ENCODE measurements at places on chromosomes 1 and 21.

GRCh38 chr1:85347908-85348307, 71.5 kb upstream of the BCL10 start:
- DNase-seq = no peak

GRCh38 chr1:16254263-16254928, 17.4 kb upstream of the CPLANE2 start:
- no peak for DNase-seq

- DNase-seq = no peak
These were observed 947.5 kb downstream of the BRINP3 start for GRCh38 chr1:189530162-189530561.

DNA sequence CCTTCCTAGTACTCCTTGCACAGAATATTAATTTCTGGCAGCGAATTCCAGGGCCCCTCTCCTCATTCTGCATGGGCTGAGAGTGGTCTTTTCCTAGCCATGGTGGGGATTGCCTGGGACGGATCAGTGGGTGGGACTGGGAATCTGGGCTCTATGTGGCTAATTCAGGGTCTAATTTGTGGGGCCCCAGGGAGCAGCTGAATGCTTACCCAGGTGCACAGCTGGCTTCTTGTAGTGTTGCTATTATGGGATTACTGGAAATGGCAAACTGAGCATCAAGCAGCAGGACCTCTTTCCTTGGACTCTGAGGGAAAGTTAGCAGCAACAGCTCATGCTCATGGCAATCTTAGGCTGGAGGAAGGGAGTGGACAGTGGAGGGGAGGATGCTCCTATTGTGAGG, 187.1 kb upstream of the CACNA1E start:
- DNase-seq = no peak

DNA sequence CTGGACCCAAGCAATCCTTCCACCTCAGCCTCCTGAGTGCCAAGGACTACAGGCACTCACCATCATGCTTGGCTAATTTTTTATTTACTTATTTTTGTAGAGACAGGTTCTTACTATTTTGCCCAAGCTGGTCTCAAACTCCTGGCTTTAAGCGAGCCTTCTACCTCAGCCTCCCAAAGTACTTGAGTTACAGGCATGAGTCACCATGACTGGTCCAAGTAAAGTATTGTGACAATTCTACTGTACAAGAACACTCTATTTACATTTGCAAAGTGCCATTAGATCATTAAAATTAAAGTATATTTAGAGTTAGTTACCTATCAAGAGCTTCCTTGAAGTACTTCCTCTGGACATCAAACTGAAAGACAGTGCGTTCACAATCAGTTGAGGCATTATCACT, 44.8 kb downstream of the NRDC start:
- no peak for DNase-seq

DNA sequence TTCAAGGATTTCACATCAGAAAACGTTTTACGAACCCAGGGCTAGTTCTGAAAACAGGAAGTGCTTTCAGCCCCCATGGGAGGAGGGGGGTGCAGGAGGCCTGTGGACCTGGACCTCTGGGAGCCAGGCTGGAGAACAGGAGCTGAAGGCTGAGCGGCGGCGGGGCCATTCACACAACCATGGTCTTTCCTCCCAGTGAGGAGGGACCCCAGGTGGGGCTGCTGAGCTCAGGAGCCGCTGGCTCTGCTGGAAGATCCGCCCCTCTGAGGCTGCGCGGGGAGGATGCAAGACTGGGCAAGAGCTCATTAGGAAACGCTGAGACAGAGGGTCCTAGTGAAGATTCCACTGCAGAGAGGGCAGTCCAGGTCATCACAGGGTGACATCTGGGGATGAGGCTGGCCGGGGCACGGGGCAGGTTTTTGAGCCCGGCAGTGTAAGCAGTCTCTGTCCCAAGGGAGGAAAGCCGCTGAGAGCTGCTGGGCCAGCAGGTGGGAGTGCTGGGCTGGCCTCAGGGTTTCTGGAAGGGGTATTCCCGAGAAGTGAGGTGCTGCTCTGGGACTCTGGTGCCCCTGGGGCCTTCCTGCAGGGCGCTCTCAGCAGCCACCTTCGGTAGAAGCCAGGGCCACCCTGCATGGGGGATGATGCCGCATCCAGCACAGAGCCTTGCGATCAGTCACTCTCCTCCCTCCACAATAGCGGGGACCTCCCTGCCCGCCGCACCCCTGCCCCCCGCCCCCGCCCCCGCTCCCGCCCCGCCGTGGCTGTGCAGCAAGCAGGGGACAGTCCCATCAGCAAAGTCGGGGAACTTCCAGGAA, 7.5 kb downstream of the MX2 start:
- DNase-seq = no peak

- DNase-seq = no peak
These were observed 44.9 kb downstream of the ACOT7 start for GRCh38 chr1:6348511-6349191.

- DNase-seq = no peak
These were observed 43.1 kb upstream of the COX20 start for GRCh38 chr1:244792188-244792850.

DNA sequence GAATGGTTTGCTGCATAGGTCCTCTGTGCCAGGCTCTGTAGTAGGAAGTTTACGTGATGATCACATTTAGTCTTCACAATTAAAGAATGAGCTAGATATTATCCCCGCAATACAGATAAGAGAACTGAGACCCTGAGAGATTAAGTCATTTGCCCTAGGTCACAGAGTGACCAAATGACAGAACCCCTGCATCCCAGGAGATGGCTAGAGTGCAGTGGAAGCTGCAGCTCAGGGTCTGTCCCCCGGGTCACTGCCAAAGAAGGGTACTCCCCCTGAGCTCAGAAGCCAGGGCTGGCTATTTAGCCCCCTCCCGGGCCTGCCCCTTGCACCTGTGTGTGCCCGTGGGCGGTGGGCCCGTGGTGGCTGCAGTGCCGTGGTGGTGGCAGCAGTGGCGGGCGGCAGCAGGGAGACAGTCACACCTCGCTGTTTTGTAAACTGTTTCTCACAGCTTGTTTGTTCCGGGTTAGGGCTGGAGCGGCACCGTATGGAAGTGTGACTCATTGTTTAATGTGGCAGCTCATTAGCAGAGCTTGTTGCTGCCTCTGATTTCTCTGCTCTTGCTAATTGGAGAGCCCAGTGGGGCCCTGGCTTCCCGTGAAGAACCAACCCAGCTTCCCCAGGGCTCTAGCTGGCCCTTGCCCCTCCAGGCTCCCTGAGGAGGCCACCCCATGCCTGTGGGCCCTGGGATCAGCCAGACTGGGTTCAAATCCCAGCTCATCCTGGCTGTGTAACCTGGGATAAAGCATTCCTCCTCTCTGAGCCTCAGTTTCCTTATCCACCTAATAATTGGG, 19.3 kb upstream of the FOXO6 start:
- DNase-seq = no peak

DNA sequence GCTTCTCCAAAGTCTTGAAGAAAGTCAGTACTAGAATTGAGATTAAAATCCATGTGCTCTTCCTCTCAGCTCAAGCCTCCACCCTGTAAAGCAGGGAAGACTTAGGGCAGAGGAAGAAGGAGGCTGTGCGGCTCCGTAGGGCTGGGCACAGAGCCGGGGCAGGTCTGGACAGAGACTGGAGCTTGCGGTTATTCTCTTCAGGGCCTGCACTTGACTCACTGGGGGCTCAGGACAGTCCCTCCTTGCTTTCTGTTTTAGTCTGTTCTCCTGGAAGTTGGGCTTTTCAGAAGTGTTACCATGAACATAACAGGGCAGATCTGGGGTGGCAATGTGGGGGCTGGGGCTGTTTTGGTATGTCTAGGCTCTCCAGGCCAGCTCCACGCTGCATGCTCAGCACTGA, 21.6 kb upstream of the TRABD2B start:
- no peak for DNase-seq

DNA sequence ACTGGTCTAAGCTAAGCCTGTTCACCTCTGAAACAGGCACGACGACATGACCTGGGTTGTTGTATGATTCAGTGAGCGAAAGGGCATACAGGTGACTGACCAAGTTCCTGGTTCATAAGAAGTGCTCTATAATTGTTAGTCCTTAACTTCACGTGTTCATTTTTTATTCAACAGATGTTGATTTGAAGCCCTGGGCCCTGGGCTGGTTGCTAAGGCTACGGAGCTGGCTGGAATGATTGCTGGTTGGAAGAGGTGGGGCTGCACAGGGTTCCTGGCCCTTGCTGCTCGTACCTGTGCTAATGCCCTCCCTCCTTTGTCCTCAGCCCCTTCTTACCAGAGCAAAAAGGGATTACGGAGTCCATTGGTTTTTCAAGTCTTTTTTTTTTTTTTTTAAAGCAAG, 111.3 kb upstream of the CSF3R start:
- DNase-seq = no peak

DNA sequence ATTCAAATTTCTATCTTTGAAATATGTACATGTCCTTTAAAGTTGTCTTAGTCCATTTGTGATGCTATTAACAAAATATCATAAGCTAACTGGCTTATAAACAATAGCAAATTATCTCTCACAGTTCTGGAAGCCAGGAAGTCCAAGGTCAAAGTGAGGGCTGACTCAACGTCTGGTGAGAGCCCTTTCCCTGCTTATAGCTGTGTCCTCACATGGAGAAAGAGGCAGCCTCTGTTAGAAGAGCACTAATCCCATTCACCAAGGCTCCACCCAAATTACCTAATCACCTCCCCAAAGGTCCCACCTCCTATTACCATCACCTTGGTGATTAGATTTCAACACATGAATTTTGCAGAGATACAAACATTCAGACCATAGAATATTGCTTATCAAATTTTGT, 450.1 kb upstream of the BEND5 start:
- no peak for DNase-seq

DNA sequence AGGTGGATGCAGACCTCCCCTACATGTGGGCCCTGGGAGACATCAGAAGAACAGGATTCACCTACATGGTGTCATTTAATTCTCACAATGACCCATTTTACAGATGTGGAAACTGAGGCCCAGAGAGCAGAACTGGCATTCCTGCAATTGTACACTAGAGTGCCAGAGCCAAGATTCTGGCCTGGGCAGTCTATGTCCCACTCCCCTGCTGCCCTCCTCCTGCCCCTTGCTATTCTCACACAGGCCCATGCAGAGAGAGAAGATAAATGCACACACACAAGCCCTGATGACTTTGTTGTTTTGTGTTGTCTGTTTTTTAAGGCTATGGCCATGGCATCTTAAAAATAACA, 64.2 kb downstream of the EPHB2 start:
- DNase-seq = no peak

GRCh38 chr1:43499898-43500297, 30.8 kb upstream of the PTPRF start:
- DNase-seq = no peak

DNA sequence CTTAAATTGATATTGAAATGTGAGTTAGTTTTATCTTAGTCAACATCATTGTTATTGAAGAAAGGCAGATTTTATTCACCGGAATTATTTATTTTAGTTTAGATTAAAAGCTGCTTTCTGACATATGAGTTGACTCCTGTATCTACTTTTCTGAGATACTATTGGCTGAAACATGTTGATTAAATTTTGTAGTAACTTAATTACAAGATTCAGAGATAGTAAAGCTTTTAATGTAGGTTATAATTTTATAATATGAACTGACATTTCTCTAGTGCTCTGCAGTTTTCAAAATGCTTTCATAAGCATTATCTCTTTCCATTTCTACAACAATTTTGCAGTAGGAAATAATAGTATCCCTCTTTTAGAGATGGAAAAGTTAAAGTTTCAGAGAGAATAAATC, 616.0 kb downstream of the USP25 start:
- DNase-seq = no peak

GRCh38 chr1:153262070-153262366, 2.5 kb downstream of the LORICRIN start:
- DNase-seq = no peak

DNA sequence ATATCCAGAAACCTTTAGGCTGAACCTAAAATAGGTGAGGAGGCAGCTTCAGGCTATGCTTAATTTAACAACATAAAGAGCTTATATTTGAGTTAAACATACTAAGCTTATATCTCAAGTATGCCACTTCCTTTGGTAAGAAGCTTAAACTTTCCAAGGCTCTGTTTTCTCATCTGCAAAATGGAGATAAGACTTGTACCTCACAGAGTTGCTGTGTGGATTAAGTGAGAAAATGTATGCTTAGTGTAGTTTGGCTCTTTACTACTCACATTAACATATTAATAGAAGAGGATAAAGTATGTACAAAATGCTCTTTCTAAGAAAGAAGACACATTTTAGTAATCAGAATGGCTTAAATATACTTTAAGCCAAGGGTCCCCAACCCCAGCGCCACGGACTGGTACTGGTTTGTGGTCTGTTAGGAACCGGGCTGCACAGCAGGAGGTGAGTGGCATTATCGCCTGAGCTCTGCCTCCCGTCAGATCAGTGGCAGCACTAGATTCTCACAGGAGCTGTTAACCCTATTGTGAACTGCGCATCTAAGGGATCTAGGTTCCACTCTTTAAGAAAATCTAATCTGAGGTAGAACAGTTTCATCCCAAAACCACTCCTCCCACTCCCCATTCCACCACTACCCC, 77.2 kb downstream of the HS2ST1 start:
- DNase-seq = no peak

GRCh38 chr21:34333121-34333739, 30.6 kb upstream of the KCNE2 start:
- no peak for DNase-seq

- DNase-seq = no peak
These were observed at the start of gene OR10Z1 for GRCh38 chr1:158604968-158605367. Gene OR10Z1, plus strand, starts transcription at chr1:158605268. Its CDS starts 1,171 bp downstream, at chr1:158606439.

DNA sequence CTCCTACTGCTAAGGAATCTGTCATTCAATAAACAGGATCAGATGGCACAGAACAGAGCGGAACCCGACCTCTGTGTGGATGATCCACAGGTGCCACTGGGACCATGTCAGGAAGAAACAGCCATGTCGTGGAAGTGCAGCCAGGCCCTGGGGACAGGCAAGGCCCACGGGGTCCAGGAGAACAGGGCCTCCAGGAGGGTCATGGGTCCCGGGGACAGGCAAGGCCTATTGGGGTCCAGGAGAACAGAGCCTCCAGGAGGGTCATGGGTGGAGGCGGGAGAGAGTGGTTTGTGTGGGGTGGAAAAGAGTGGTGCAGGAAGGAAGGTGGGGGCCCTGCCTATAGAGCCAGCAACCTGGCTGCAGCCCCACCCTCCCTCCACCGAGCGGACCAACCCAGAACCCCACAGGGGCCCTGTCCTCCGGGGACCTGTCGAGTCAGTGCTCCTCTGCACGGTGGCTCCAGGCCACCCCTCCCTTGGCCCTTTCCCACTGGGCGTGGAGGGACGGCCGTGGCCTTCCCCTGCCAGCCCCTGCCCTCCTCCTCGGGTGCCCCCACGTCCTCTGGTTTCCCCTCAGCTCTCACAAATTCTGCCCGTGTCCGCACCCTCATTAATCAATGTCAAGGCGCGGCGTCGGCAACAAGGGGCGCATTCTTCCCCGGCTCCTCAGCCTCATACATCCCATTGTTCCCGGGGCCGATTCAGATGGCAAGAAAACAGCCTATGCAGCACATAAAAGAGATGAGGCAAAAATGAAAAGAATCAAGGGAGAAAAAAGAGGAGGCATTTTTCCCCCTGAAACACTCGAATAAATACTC, 146.4 kb downstream of the PRDM16 start:
- DNase-seq = no peak

DNA sequence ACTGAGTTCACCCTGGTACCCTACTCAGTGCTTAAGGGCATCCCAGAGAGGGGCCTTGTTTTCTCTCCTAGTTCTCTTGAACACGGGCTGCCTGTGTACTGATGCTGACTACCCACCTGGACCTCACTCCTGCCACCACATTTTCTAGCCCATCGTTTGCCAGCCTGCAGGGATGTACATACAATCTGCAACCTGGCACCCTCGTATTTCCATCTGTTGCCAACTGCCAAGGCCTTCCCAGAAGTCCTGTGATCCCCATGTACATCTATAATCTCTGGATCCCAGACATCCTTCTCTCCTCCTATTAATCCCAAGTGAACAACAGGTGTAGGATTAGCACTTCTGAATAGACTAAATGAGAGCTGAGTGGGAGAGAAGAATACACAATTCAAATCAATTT, 212.0 kb downstream of the SLC45A1 start:
- no peak for DNase-seq
